ENCODE measurements at places on chromosomes 2 and 18. TPM values are rescaled to one million over a fixed set of nuclear protein-coding genes. Genes with fewer than 3 reads are reported as not detected.

DNA sequence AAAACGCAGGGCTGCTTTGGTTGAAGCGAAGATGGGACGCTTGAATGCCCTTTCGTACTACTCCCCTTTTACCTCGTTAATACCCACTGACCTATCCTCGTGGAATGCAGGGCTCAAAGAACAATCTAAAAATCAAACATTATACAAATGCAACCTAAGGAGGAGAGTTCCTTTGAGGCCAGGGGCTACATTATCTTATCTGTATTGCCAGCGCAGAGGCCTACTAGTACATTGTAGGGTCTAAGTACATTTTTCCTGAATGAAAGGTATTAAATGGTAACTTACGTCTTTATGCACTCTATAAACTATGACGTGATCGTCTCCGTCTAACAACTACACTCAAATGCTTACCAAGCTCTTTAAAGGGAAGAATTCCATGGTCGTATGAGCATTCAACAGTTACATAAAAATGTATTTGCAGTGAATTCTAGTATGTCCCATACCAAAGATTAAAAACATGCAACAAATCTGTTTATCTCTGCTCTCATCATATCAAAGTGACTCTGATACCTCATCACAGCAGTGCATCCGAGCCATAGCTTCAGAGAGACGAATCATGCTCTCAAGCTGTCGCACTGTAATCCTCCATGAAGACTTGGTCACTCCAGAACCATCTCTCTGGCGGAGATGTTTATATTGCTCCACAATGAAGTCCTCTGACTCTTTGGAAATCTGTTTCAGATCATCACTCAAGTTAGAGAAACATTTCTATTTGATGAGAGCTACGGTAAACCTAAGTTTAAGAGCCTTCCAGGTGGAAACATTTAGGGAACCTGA is 14.1 kb upstream of the LCT start:
- no peak for DNase-seq

Gene LCT
- 0.05 TPM for polyA plus RNA-seq

GRCh38 chr2:151665959-151666358 is 68.3 kb downstream of the NEB start:
- DNase-seq: no peak

GRCh38 chr18:49839012-49839411 is 25.7 kb upstream of the ACAA2 start:
- DNase-seq: no peak

Gene CPO
- 0.13 TPM for polyA plus RNA-seq

Gene FECH
- polyA plus RNA-seq: 45.1 TPM
